ENCODE measurements at places on chromosomes 5 and 9.

- DNase-seq, result no peak
Measured at GRCh38 chr5:150762211-150762610, 3.4 kb upstream of the DCTN4 start.

DNA sequence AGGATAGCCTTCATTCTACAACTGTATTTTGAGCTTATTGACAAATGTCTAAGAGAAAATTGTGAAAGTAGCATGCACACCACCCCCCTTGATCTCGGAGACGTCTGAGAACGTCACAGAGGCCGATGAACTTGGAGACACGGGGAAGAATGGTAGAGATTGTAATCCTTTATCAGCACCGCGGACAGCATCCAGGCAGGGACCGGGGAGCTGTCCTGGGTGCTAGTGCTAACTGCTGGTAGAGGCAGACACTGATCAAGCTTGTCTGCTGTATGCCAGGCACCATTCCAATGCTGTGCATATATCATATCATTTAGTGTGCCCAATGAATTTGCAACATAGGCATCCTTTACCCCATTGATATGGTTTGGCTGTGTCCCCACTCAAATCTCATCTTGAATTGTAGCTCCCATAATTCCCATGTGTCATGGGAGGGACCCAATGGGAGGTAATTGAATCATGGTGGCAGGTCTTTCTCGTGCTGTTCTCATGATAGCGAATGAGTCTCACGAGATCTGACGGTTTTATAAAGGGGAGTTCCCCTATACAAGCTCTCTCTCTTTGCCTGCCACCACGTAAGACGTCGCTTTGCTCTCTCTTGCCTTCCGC is 98.8 kb downstream of the LHX2 start:
- DNase-seq, result no peak

DNA sequence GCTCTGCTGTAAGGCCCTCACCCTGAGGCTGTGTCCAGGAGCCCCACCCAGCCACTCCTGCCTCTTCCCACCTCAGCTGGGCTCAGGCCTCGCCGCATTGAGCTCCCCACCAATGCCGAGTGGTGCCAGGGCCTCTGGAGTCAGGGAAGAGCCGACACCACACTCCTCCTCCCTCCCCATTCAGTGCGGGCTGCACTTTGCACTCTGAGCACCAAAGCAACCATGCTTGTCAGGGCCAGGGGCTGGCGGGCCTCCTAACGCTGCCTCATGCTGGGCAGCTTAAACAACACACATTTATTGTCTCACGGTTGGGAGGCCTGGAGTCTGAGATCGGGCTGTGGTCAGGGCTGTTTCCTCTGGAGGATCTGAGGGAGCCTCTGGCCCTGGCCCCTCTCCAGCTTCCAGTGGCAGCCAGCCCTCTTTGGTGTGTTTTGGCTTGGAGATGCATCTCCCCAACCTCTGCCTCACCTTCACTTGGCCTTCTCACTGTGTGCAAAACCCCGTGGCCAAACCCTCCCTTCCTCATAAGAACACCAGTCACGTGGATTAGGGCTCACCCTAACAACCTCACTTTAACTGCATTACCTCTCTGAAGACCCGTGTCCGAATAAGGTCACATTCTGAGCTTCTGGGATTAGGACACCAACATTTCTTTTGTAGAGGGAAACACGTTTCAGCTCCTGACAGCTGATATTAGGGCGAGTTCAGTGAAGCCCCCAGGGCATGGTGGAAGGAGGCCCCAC is 157.8 kb downstream of the MED10 start:
- DNase-seq, result no peak

- no peak for DNase-seq
Measured at GRCh38 chr9:87554171-87554910, 56.7 kb downstream of the DAPK1 start.

- no peak for DNase-seq
Measured at GRCh38 chr9:131145245-131145644, 19.9 kb downstream of the NUP214 start.

DNA sequence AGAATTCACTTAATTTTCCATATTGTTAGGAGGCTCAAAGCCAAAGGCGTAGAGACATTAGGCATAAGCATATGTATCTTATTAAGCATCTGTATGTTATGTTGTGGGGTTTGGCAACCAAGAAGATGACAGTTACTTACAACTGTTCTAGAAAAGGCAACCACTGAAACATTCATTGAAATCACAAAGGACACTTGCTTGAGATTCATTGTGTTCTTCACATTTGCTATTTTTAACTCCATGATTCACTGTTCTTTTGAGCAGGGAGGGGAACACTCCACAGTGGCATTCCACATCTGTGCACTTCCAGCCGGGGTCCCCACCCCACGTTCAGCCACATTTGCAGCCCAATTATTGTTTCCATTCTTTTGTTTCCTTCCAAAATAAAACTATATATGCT is 107.1 kb downstream of the PALM2AKAP2 start:
- DNase-seq, result no peak

GRCh38 chr9:132481053-132481849 is 71.2 kb downstream of the CFAP77 start:
- DNase-seq, result no peak

- DNase-seq, result no peak
Measured at GRCh38 chr9:36547598-36547997, 25.1 kb upstream of the MELK start.

DNA sequence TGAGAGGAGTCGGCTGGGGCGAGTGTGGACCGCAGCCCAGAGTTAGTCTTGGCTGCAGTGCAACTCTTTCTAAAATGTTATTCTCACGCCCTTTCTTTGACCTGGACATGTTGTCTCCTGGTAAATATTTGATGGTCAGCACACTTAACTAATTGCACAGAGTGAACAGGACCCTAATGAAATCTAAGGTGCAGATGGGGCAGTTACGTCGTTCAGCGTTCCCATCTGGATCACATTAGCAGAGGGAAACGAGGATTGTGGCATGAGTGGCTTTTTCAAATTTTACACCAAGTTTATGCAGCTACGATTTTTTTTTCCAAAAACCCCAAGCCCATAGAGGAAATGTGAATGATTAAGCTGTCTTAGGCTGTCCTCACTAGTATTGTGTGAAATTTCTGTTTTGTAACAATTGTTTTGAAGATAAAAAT is 483 bp downstream of the C9orf85 start:
- no peak for DNase-seq

- no peak for DNase-seq
Measured at GRCh38 chr5:159864885-159865691, 51.2 kb upstream of the ADRA1B start.

DNA sequence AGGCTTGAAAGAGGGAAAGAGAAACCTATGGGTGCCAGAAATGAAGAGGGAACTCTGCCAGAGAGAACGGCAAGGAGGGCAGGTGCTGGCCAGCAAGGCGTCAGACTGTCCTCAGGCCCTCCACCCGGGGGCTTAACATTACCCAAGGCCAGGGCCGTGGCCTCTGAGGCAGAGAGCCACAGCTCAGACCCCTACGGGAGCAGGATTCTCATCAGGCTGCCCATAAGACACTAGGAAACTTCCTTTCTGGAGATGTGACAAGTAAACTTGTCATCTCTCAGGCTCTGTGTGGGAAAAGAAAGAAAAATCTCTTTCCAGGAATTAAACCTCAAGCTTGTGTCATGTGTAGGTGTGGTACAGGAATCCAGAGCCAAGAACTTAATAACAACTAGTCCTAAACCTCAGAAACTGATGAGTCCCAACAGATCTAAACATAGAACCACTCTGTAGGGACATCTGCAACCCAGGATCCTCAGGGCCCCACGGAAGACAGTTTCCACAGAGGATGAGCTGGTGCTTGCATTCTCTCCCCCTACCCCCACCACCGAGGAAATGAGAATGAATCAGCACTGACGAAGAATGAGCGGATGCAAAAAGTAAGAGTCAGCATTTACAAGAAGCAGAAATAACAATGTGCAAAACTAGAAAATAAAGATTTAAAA is 74.3 kb downstream of the DCP2 start:
- no peak for DNase-seq

- DNase-seq, result no peak
Measured at GRCh38 chr9:88734527-88734926, 199.5 kb downstream of the NXNL2 start.

DNA sequence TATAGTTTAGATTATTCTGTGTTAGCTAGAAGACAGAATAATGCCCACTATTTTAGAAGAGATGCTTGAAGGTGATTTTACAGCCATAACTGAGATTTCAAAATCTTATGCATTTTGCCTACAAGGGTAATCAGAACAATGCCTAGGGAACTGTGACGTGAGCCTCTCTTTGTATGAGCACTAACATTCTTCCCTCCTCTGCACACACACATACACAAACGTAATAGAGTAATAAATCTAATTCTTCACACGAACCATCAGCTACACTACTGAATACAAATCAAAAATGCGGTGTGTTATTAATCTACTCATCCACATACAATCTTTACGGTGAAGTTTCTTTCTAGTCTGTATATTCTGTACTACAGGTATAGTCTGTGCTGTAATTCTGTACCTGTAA is 227.8 kb downstream of the PLK2 start:
- no peak for DNase-seq

DNA sequence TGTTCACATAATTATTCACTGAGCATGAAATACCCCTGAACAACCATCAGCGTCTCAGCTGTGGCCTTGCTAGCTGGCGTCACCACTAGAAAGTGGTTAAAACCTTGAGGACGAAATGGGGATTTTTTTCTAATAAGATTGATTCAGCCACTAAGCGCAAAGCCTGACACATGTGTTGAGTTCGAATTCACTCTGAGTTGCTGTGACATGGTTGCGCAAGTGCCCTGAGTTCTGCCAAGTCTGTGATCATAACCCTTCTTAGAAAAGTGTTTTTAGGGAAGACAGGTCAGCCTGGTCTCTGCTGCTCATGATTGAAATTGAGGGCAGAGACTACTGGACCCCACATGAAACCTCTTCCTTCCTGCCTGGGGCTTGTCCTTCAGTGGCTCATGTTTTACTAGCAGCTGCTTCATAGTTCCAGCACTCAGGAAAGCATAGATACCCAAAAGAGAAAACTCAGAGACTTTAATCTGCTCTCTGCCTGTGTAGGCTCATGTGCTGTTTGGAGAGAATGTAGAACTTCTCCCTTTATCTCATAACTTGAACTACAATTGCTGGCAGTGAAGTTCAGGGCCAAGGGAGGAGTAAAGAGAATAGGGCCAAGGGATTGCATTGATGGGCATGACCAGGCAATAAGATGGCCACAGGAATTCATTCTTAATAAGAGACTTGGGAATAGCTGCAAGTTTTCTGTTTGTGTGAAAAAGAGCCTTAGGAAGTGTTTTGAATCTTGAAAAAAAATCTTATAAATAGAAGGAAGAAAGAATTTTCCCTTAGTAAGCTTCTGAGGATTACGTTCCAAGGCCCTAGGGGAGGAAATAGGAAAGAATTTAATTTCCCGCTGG is 66.8 kb upstream of the CXCL14 start:
- no peak for DNase-seq

GRCh38 chr5:33235304-33235703 is 205.5 kb upstream of the TARS1 start:
- DNase-seq, result no peak

GRCh38 chr5:82519558-82519957 is 241.4 kb upstream of the RPS23 start:
- no peak for DNase-seq

DNA sequence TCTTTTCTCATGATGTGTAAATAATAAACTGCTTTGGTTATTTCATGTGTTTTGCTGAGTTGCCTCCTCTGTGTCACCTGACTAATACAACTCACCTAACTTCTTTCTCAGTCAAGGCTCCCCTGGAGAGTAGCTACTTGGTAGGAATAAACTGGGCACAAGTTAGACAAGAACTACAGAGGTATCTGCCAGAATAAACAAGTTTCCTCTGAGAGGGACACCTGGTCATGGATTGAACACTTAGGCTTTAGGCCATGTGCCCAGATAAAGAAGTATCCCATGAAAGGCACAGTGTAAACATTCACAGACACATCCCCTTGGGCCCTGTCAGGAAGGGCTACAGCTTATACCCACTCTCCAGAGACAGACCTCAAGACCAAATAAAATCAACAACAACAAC is 532.5 kb downstream of the KIF4B start:
- no peak for DNase-seq

DNA sequence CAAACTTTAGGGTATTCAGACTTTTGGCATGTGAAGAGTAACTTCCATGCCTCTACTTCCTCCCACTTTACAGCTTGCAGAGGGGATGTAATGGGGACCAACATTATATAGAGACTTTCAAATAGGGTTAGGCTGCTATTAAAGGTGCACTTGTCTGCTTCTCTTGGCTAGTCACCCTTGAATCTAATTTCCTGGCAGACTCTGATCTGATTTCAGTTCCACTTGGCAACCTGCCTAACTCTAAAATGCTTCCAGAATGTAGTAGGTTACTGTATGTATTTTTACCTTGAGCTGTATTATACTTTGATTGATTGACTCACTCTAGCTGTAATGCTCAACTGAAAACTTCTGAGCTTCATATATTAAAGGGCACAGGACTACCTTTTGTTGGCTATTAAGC is 693.4 kb downstream of the KCTD16 start:
- no peak for DNase-seq

DNA sequence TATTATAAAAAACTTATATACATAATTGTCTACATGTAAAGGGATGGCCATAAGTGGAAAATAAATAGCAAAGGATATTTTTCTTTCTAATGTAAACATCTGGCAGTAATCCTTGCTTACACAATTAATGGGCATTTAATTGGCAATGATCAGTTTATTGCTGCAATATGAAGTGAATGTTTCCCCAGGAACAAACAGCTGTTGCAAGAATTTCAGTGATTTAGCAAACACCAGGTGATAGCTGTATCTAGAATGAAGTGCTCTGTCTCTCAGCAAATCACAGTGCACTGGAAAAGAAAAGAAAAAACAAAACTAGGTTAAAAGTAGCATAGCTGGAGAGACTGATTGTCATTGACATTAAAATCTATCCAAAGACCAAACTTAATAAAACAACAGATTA is 594.5 kb upstream of the ARRDC3 start:
- no peak for DNase-seq

DNA sequence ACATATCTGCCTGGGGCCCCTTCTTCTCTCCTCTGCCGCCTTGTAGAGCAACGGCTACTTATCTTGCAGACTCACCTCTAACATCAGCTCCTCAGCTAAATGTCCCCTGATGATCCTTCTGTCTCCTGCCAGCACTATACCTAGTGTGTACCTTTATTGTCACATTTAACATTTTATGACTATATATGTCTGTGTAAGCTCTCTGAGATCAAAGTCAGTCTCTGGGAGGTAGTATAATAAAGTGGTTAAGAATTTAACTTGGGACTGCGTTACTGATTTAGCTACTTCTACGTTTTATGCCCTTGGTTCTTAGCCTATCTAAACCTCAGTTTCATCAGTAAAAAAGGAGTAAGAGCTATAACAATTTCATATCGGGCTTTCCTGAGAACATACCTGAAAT is 2.2 kb downstream of the TMED7 start:
- no peak for DNase-seq

GRCh38 chr9:79929285-79929684 is 357.5 kb downstream of the TLE4 start:
- no peak for DNase-seq

DNA sequence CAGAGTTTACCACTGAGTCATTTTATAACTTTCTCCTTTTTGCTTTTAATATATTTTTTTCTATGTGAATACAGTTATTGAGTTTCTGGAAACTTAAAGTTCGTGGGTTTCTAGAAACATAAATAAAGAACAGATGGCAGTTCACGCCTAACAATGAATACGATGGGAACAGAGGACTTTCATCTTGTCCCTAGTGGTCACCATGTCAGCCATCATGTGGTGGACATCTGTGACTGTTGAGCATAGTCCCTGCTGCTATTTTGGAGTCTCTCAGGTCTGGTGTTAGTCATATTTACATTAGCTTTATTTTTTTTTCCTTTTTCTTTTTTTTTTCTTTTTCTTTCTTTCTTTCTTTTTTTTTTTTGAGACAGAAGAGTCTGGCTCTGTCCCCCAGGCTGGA is 85.3 kb downstream of the XRCC4 start:
- DNase-seq, result no peak
